ENCODE measurements at places on chromosomes 13 and 19.

DNA sequence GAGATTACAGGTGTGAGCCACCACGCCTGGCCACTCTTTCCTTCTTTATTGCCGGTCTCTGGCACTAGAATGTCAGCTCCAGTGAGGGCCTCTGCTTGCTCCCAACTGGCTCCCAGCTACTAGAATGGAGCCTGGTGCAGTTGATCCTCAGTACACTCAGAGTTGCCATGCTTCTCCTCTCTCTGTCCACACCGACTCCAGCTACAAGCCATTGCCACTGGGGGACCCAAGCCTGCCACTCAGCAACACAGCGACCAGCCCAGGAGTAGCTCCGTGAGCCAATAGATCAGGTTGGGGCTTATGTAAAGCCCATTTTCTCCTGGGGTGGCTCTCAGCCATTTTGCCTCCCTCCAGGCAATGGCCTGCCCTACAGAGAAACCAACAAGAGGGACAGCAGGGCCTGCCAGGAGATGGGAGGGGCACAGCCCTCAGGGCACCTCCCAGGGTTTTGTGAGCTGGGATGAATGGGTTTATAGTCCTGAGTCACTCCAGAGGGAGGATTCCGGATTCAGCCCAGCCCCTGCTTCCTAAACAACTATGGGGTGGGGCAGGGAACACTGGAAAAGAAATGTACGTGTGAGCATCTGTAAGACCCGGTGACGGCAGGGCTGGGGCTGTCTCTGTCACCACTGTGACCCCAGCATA, 36.5 kb downstream of the OPA3 start:
- no peak for DNase-seq

- DNase-seq = no peak
These were observed 33.4 kb downstream of the STK24 start for GRCh38 chr13:98543378-98544103.

DNA sequence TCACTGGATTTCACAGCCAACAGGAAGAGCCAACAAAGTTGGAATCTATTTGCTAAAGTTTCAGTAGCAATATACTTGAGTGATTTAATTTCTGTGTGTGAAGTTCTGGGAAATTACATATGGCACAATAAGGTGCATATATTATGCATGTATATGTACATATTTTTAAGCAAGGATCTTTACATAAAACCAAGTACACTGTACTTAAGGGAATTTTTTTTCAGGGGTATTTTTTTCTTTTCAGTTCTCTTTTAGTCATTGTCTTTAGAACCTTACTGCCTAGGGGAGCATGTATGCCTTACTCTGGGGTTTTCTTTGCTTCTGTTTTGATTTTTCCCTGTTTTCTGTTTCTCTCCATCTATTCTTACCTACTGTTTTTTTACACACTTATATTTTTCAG, 7.4 kb downstream of the RAP2A start:
- no peak for DNase-seq

GRCh38 chr13:73336773-73337172, 278.0 kb downstream of the KLF5 start:
- no peak for DNase-seq

GRCh38 chr13:113941571-113942191, 32.2 kb downstream of the C13orf46 start:
- no peak for DNase-seq

DNA sequence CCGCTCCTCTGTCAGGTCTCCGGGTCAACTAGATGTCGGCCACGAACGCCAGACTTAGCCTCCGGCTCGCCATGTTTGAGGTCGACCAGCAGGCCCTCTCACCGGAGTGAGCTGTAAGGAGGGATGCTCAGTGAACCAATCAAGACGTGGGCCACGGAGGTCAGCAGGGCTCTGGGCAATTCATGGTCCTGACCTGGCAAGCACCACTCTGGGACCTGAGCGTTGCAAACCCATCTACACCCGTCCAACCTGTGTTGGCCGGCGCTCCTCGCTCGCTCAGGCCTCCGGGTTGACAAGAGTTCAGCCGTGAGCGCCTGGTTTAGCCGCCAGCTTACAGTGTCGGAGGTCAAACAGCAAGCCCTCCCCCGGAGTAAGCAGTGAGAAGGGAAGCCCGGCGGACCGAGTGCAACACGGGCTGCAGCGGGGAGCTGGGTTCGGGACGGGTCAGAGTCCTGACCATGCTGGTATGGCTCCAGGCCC, 1361.9 kb downstream of the UQCRFS1 start:
- no peak for DNase-seq

GRCh38 chr13:67147342-67148133, 82.6 kb downstream of the PCDH9 start:
- no peak for DNase-seq

GRCh38 chr19:56137405-56137804, 3.7 kb upstream of the ZNF444 start:
- DNase-seq = no peak

DNA sequence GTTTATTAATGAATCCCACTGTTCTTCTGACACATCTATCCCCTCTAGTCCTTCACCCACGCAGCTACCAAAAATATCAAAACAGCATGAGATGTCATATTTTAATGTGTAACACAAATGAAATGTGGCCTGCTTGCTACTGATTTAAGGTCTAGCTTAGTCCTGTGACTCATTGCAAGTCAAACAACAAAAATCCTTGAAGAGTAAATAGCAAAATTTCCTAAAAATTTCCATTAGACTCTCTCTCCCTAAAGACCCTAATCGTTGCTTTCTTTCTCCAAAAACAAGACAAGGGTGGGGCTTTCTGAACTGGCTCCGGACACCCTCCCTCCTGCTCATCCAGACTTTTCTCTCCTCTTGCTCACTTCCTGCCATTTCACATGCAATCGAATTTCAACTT, 99.9 kb upstream of the IPO5 start:
- no peak for DNase-seq
